Cerebellar nuclear complex (tissue), 1 donor: ENCODE measurements at places on chromosomes 4 and X.

GRCh38 chr4:92182736-92183407, 120.9 kb upstream of the GRID2 start:
- no peak for DNase-seq

- DNase-seq = no peak
These were observed 79.4 kb upstream of the PITX2 start for GRCh38 chr4:110702326-110702725.

- DNase-seq = no peak
These were observed 529.4 kb upstream of the ATOH1 start for GRCh38 chr4:93299118-93299517.

DNA sequence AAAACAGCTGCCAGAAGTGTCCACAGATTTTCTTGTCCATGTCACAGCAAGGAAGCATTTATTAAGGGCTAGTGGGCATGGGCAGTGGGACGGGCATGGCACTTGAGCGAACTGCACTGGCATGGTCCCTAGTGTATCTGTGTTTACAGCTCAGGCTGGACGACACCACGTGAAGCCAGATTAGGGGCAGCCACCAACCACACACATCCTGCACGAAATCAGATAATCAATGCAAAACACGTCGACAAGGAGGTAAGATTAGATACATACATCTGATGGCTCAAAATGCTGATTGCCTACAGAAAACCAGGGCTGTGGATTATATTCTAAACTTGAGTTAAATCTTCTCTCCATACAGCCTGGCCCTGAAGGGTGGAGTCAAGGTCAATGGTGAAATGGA, 103.8 kb upstream of the ATP6AP2 start:
- no peak for DNase-seq

- DNase-seq = no peak
These were observed 3.0 kb downstream of the SLIT2 start for GRCh38 chr4:20254511-20255250.

DNA sequence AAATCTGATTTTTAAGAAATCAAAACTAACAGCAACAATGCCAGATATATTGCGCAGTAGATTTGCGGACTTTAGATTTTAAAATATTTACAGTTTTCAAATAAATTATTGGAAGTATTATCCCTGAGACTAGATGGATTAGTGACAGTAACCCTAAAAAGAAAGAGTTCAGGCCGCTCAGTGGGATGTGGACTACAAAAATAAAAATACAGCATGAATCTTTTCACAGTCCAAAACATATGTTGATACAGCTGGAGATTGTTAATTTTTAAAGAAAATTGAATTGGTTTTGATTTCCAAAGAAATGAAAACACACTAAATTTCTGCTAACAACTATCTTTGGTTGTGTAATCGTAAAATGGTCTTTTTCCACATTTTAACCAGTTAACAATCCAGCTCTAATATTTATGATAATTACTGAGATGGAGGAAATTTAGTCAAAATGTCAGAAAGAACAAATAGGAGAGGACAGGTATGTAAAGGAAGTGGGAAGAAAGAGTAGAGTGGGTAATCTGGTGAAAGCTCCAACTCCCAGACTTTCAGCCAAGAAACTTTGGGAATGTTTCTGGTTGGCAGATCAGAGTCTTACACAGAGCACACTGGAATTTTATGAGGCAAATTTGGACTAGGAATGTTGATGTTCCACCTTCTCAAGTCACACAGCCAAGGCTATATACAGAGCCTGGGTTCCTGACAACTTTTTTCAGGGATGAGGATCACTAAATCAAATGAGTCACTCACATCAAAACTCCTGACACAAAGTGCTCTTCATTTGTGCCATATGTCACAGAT, 15.1 kb downstream of the C4orf36 start:
- DNase-seq = no peak
